Activated CD4-positive, CD25-positive, alpha-beta regulatory T cell (primary cell): ENCODE measurements at places on chromosomes 11 and 22.

- no peak for DNase-seq
These were observed 129.8 kb downstream of the FCHSD2 start for GRCh38 chr11:73012121-73012863.

- no peak for DNase-seq
These were observed 243 bp upstream of the SYT9 start for GRCh38 chr11:7251487-7251835.

GRCh38 chr11:75160220-75160757 is 9.4 kb downstream of the SLCO2B1 start:
- no peak for DNase-seq

DNA sequence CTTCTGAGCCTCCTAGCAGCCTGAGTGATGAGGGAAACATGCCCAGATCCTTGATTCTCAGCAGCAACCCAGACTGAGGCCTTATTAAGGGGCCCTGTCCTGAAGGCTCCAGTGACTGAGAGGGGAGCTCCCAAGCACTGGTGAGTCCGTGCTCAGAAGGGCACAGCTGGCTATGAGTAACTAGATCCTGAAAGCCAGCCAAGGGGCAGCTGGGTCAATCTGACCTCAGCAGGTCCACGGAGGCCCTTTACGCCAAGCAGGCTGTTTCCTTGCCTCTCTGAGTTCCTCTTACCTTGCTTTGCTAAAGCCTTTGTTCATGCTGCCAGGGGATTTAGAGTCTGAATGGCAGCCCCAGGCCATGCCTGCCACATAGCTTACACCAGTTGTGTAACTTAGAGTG is 19.3 kb upstream of the MIEF1 start:
- no peak for DNase-seq

DNA sequence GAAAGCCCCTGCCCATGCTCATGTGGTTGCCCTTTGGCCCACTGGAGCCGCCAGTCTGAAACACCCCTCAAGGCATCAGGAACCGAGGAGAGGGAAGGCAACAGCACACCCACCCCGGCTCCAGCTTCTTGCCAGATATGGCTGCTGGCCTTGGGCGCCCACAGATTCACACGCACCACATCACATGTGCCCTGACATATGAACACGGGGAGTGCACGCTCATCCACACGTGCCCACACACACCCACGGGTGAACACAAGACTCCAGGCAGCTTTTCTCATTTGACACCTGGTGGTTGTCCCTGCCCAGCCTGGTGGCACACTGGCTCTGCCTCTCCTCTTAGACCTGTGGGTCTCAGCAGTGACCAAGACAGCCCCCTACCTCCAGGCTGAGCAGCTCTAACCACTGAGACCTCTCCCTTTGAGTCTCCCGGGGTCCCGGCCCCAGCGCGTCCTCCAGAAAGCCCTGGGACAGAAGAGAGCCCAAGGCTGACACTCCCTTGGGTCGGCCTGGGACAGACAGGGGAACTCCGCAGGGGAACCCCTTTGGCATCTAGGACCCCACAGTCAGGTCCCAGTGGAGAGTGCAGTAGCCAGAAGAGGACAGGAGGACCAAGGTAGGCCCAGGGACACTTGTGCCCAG is 2.7 kb upstream of the MAPK12 start:
- no peak for DNase-seq

DNA sequence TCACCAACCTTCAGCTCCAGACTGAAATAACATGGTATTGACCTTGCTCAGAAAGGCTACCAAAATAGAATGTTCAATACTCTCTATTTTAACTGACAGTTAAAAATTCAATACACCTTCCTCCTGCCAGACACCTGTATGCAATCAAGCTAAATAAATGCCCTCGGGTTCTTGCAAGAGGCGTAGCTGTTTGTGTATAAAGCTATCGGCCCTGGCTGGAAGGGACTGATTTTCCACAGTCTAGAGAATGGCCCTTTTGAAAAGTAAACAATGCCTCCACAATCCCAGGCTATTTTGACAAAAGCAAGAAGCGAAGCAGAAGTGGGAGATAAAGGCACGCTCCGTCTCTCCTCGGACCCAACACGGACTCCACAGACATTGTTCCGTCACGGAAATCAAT is 791.2 kb downstream of the BRD1 start:
- DNase-seq, result no peak
